ENCODE measurements at places on chromosomes 3 and 15.

DNA sequence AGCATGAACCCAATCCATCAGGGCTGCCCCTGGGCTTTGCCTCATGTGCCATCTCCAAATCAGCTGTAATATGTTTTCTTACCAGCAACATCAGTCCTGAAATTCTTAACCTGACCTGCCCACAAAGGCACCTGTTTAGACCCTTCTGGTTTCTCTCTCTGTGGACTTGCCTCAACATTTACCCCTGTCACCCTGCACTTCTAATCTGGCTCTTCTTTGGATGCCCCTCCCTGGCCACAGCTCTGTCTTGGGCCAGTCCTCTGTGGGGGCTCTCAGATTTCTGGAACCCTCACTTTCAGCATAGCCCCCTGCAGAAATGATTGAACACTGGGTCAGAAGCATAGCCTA lies 168.7 kb upstream of the STAC start:
- DNase-seq: no peak

GRCh38 chr15:97196048-97197014 lies 764.2 kb upstream of the ARRDC4 start:
- DNase-seq: no peak

DNA sequence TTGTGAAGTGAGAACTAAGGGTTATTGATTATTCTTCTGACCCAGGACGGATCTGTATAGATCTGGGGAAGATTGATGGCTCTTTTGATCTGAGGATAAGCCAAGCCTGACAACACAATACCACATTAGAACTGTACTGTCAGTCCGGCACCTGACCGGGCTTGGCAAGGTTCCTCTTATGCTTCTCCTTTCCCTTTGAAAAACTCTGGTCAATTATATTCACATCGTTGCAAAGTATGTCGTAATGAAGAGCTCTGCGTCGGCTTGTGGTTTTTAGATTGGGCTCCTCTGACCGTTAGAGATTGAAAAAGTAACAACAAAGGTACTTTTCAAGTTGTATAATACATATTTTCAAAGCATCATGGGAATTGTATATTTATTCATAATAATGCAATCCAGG lies 389.8 kb downstream of the NR2F2 start:
- DNase-seq: no peak

- DNase-seq: no peak
Measured at GRCh38 chr3:64783200-64783599, 95.4 kb upstream of the ADAMTS9 start.

- DNase-seq: no peak
Measured at GRCh38 chr3:7205962-7206361, 345.0 kb downstream of the GRM7 start.

DNA sequence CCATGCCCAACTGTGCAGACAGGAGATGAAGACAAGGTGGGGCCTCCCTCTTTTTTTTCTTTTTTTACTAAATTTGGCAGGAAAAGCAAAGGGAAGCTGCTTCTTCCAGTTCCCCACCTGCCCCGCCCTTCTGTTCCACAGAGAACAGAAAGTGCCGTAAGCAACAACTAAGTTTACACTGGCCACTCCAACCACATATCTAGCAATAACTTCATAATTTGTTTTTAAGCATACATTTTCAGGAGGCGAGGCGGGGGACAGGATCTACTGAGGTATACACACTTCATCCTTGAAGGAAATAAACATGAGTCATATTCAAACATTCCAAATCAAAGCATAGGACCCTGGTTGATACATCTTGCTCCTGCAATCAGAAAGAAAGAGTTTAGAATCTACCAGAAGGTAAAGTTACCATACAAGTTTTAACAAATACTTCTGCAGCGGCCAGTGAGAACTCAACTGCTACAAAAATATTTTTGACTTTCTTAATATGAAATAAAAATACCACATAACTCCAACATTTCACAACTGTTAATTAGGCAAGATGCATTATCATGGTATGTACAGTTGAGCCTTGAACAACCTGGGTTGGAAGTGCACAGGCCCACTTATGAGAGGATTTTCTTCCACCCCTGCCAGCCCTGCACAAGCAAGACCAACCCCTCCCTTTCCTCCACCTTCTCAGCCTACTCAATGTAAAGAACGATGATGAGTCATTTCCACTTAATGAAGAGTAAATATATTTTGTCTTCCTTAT lies 50.7 kb downstream of the FOXP1 start:
- no peak for DNase-seq

- DNase-seq: no peak
Measured at GRCh38 chr3:102178817-102179216, 256.0 kb upstream of the ZPLD1 start.

DNA sequence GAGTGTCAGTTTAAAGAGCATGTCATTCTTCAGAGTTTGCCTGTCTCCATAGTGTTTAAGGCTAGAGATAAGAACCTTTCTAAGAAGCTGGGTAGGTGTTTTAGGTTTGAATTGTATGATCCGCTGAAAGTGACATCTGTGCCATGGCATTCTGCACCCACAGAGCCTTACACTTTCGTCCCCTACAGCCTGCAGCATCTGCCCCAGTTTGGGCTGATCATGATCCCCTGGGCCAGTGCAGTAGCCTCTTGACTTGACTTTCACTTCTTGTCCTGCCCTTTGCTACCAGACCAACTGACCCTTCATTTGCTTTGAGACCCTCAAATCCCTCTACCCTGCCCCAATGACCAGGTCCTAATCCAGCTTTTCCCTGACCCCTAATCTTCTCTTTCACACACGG lies 81.6 kb downstream of the SOX14 start:
- DNase-seq: no peak

- no peak for DNase-seq
Measured at GRCh38 chr15:98134905-98135304, 174.4 kb downstream of the ARRDC4 start.

DNA sequence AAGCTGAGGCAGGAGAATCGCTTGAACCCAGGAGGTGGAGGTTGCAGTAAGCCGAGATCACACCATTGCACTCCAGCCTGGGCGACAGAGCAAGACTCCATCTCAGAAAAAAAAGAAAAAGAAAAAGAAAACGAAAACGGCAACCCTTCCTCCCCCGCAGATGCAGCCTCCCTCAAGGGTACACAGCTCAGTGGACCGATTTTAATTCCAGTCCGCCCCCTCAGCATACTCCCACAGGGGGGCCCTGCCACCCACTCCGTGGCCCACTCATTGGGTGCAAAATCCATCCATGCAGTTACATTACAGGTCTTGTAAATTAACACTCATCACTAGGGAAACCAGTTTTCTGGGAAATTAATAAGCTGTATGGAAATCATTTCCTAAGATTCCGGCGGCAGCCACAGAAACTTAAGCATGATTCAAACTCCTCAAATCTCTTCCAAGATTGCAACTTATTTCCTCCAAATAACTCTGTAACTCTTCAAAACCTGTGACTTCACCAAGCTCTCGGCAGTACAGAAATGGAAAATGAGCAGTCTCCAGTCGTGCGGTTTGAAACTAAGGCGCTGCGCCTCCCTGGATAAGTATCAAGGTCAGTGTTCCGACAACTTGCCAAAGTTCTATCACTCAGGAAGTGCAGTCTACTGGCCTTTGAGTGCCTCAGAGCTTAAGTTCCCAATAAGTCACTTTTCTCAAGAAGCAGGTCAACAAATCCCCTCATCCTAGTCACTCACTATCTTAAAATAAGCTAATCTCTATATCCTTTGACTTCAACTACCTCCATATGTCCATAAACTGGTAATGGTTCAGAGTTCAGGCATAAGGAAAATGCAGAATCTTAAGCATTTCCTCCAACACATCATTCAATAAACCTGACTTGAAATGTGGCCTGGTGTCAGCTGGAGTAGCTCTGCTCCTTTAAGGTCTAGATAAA lies 24.7 kb upstream of the KLHL6 start:
- no peak for DNase-seq

- no peak for DNase-seq
Measured at GRCh38 chr3:53724566-53724965, 121.7 kb downstream of the CHDH start.

- DNase-seq: no peak
Measured at GRCh38 chr3:98728672-98729071, 34.5 kb upstream of the ST3GAL6 start.

GRCh38 chr3:181683563-181683962 lies 28.2 kb upstream of the SOX2 start:
- no peak for DNase-seq

- peak; percentile 26 for DNase-seq
Measured at GRCh38 chr3:112856537-112856936, 9.9 kb upstream of the CD200R1L start.

- DNase-seq: no peak
Measured at GRCh38 chr3:178238179-178238578, 298.1 kb upstream of the KCNMB2 start.

- DNase-seq: no peak
Measured at GRCh38 chr3:159994182-159994581, 5.5 kb downstream of the IL12A start.

- DNase-seq: no peak
Measured at GRCh38 chr3:159844801-159845261, 143.8 kb upstream of the IL12A start.

DNA sequence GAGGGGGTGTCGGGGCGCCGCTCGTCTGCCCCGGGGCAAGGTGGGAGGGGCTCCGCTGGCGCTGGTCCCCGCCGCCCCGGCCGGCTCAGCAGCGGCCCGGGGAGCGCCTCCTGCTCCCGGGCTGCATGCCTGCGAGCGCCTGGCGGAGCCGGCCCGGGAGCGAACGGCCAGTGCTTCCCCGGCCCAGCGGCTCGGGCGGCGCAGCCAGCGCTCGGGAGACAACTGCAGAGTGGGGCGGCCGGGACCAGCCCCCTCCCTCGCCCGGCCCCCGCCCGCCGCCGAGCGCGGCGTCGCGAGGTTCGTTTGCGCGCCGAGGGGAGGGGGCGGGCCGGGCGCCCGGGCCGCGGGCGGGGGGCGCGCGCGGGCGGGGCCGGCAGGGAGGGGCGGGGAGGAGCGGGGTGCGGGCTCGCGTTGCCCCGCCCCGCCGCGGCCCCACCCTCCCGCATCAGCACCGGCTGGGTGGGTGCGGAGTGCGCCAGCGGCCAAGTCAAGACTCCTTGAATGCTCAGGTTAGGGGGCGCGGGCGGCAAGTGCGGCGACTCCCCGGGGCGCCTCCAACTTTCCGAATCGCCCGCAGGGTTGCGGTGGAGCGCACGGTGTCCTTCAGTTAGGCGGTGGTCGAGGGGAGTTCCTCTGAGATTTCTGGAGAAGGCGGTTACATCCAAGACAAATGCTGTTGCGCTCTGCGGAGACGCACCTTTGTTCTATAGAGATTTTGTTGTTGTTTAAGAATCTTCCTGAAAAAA lies at the start of gene RGMA:
Gene RGMA, minus strand, starts transcription at position 231 of the 746 bp plus-strand sequence. CDS start 279 bp downstream, outside the sequence.
- DNase-seq: no peak

DNA sequence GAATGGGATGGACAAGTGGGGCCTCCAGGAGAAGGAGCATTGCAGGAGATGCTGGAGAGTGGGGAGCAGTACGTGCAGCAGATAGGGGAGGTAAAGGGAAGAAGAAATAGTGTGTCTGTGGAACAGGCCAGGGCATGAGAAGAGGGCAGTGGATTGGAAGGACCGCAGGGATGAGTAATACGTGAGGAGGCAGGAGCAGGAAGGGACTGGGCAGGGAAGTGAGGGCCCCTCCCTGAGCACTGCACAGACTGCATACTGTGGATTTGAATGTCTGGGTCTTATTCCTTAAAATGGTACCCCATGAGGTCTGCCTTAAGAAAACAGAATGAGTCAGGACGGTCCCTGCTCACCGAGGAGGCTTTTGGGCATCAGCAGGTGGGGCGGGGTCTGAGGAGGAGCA lies 210.0 kb upstream of the NDN start:
- no peak for DNase-seq

GRCh38 chr15:43441316-43441715 lies 51.6 kb downstream of the TP53BP1 start:
- DNase-seq: peak; percentile 55

DNA sequence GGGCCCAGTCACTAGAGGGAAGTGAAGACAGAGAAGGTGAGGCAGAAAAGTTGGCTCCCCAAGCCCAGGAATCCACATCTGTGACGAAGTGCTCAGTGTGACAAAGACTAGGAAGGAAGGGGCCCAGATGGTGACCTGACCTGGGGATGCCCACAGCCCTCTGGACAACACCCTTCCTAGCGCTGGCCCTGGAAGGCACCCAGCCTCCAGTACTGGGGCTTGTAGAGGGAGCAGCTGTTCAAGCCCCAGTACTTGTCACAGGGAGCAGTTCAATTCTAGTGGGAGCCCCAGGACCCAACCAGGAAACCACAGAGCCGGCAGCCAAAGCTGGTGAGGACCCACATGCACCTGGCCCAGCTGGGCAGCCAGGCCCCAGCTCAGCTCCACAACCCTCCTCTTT lies 190.8 kb downstream of the XXYLT1 start:
- DNase-seq: no peak

DNA sequence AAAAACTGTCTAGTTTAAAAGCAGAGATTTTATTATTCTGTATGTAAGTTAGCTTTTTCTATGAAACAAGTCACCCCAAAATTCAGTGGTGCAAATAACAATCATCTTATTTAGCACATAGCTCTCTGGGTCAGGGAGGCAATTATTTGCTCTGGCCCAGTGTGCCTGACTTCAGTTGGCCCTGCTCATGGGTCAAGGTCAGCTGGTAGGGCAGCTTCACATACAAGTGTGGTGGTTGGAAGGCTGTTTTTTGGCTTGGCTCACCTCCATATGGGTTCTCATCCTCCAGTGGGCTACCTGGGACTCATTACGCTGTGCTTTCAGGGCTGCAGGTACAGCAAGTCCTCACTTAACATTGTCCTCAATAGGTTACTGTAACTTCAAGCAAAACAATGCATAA lies 228.6 kb downstream of the NR2F2 start:
- no peak for DNase-seq

GRCh38 chr3:165895919-165896318 lies 58.7 kb upstream of the BCHE start:
- peak; percentile 22 for DNase-seq

DNA sequence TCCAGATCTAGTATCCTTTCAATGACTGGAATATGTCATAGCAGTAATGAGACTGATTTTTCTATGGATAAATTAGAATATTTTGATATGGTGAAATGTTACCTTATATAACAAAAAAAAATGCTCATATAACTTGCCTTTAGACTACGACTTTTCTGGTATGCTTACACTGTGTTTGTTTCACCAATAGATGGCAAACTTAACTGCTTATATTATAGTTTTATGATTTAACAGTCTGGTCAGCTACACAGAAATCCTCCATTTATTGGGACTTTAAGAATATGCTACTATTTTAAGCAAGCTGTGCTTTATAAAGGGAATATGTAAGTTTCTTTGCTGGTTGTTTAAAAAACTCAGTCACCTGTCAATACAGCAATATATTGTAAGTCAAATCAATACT lies 205.6 kb downstream of the VGLL3 start:
- DNase-seq: no peak

Data from erythroblast (primary cell).